Ascending aorta (tissue), 2 donors: ENCODE measurements at places on chromosomes 7 and 10.

DNA sequence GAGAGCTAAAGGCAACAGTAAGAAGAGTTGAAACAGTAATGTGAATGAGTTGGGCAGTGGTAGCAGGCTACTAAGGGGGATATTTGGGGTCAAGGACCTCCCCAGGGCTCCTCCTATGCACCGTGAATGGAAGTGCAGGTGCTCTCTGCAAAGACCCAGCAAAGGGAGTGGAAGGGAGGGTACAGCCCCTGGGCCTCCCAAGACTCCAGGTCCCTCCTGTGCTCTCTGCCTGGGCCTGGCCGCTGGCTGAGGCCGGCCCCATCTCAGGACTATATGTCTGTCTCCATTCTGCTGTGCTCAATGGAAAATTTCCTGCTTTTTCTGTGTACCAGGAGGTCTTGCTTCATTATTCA lies 372.1 kb upstream of the MKI67 start:
- DNase-seq, result no peak

DNA sequence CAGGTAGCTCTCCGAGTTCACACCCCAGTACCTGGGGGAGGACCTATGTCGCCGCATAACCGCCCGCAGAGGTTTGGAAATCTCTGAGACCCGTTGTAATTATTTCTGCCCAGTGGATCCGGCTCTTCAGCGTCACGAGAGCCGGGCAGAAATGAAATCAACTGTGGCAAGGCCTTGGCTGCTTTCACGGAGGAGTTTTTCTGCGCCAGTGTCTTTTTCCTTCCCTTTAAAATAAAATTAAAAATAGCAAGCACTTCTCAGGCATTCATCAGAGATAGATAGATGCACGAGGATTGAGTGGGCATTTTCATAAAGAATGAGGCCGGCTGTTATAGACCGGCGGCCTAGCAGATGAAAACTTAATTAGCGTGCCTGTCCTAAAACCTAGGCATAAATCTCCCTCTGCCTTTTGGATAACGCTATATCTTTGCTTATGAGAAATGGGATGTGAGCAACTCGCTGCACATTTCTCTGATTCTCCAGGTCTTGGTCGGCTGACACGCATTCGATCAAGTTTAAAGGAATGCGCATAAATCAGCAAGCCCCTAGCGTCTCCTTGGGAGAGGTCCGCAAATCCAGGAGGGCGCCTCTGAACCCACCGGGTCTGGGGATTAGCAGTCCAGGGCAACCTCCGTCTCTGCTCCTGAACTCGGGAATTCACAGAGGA lies 6.4 kb downstream of the HOXA13 start:
- DNase-seq, result peak; percentile 40

DNA sequence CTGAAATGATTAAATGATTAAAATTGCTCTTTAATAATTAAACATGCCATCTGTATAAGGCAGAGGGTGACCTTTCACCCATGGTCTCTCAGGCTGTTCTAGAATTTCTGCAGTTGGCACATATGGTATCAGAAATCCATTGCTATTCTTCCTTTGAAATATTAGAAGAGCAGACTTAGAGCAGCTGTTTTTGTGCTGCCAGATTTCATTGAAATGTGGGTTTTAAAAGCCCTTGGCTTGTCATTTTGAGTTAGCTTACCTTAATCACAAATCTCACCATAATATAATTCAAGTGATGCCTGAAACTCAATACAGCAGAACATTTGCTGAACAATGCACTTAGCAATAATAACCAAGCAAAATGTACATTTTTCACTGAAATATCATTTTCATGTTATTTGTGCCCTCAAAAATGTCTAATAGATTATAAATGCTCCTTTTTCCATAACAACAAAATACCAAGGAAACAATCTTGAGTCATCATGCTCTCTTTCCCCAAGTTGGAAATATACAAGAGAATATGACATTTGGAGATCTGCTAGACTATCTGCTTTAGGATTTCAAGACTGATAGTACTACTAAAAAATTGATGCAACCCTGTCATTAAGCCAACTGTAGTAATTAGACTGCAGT lies 16.1 kb upstream of the PTTG1IP2 start:
- no peak for DNase-seq

DNA sequence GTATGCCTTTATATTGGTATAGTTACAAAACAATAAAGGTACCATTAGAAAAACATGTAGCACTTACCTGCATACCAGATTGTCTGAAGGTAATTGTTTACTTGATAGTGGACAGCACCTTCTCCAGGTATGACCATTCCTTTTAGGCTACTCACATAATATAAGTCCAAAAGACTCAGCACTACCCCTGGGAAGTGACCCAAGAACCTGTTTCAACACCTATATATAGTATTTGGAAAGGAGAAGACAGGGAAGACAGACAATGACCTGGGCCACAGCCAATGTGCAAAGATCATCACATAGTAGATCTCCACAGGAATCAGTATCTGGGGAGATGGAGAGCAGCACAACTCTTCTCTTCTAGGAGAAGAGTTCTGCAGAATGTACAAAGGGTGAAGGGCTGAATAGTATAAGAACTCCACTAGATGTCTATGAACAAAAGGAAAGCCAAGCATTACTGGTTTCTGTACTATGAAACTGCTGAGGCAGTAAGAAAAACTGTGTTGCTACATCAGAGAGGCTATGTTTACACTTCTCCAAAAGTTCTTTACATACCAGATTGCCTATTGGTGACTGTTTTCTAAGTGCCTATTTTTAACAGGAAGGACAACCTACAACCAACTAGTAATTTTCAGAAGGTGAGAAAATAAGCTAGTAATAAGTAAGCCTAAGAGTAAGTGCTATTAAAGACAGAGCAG lies 159.2 kb downstream of the BTAF1 start:
- no peak for DNase-seq

DNA sequence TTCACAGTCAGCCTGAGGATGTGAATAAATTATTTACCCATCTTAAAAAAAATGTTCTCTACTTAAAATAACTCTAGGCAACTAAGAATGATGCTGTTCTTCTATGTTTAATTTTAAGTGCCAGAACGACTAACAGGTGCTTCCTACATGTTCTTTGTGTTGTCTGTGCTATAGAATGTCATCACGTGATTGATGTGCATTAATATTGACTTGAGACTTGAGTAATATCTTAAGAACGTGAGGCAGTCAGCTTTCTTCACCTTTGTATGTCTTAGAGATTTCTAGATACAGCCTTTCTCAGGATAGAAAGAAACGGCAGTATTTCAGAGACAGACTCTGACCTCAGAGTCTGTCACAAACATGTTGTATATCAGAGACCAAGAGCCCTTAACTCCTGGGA lies 274.6 kb downstream of the KCND2 start:
- DNase-seq, result no peak

DNA sequence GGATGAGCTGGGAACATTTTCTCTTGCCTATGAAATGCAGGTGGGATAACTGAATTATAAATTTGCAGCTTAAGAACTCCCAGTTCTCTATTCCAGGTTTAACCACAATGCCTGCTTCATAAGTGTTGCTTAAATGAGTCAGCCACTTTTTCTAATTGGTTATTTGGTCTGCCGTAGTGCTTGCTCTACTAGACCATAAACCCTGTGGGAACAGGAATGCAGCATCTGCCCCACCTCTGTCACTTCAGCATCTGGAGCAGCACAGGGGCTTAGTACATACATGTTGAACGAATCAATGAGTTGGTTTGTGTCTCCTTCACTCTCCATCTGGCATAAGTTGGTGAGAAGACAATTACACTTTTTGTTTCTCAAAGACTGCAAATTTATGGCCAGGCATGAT lies 95.2 kb upstream of the PTER start:
- DNase-seq, result no peak

DNA sequence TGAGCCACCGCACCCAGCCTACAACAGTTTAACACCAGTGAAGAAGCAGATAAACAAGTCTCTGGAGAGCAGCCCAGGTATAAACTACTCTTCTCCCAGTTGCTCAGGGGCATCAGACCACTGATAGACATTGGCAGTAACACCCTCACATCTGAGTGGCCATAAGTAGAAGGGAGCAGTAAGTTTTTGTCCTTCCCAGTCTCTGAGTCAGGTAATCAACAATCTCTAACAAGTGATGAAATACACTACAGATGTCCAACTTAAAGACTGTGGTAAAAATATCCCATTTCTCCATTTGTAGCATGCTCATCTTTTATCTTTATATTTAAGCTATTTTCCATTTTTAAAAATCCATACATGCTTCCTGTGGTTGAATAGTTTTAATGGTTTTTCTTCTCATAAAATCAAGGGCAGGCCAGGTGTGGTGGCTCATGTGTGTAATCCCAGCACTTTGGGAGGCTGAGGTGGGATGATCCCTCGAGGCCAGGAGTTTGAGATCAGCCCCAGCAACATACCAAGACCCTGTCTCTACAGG lies 78.6 kb downstream of the GSAP start:
- DNase-seq, result no peak

GRCh38 chr7:42910306-42910705 lies 1.6 kb downstream of the C7orf25 start:
- DNase-seq, result no peak

- DNase-seq, result no peak
These were observed 86.5 kb downstream of the HIPK2 start for GRCh38 chr7:139691253-139691781.

- DNase-seq, result no peak
These were observed 399.8 kb downstream of the HTR7 start for GRCh38 chr10:90458054-90458453.
